ENCODE measurements at places on chromosomes 2 and 18.

- DNase-seq = no peak
Measured at GRCh38 chr2:2688254-2688653, 357.2 kb upstream of the MYT1L start.

- DNase-seq = no peak
Measured at GRCh38 chr2:152638056-152638455, 79.2 kb downstream of the PRPF40A start.

- DNase-seq = peak; percentile 100
Measured at GRCh38 chr18:51197661-51198424, at the start of gene MEX3C. Gene MEX3C, minus strand, starts transcription at chr18:51197681. Its CDS starts 361 bp downstream, at chr18:51197320.

DNA sequence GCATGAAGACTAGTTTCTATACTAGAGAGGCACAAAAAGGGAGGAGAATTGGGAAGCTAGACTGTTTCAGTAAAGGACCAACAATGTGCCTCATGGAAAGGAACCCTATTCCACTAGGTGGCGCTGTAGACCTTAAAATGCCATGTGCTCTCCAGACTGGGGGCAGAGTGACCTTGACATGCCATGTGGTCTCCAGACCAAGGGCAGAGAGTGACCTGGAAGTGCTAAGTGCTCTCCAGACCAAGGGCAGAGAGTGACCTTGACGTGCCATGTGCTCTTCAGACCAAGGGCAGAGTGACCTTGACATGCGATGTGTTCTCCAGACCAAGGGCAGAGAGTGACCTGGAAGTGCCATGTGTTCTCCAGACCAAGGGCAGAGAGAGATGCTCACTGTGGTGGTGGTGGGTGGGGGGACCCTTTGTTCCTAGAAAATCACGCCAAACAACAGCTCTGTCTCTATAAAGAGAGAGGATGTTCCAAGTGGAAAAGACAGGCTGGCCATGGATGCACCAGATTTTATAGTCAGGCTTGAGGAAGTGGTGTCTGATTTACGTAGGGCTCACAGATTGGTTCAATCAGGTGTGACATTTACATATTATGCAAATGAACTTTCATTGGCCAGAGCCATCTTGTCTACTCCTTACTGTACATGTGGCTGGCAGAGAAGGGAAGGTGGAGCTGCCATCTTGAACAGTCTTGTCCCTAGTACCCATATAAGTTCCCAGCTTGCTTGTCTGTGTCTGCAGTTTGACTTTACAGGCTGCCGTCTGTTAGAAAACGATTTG lies 344.0 kb upstream of the DDX18 start:
- peak; percentile 5 for DNase-seq

DNA sequence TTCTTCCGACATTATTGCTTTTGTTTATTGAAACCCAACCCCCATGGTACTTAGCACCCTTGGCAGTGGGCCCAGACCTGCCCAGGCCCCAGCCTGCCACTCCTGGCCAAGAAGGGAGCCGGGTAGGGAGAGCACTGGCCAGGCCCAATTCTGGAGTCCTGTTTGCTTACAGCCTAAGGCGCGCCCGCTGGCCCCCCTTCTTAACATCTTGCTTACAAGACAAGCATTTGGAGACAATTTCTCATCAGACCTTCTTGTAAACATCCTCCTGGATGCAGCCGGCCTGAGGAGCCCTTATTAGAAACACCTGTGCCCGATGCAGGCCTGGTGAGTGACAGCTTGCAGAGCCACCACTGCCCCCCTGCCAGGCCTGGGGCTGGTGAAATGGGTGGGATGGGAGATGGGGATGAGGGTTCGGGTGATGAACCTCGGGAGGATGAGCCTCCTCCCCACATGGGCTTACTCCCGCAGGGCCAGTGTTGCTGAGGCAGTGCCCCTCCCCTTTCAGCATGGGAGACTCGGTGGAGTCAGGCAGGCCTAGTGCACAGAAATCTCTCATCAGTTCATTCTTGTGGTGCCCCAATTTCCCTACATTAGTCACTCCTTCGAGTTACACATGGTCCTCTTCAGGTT lies 217.5 kb downstream of the CYP26B1 start:
- DNase-seq = no peak

DNA sequence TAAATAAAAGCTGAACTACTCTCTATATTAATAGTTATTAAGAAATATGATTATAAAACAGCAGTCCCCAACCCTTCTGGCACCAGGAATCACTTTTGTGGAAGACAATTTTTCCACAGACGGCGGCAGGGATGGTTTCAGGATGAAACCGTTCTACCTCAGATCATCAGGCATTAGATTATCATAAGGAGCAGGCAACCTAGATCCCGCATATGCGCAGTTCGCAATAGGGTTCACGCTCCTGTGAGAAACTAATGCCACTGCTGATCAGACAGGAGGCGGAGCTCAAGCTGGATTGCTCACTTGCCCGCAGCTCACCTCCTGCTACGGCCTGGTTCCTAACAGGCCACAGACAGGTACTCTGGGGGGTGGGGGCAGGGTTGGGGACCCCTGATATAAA lies 19.3 kb upstream of the DSG2 start:
- no peak for DNase-seq

GRCh38 chr2:97770445-97770844 lies 57.1 kb downstream of the ZAP70 start:
- no peak for DNase-seq

GRCh38 chr2:220046507-220046906 lies 419.1 kb downstream of the SLC4A3 start:
- no peak for DNase-seq

GRCh38 chr2:47003641-47004427 lies 88.2 kb upstream of the MCFD2 start:
- no peak for DNase-seq

DNA sequence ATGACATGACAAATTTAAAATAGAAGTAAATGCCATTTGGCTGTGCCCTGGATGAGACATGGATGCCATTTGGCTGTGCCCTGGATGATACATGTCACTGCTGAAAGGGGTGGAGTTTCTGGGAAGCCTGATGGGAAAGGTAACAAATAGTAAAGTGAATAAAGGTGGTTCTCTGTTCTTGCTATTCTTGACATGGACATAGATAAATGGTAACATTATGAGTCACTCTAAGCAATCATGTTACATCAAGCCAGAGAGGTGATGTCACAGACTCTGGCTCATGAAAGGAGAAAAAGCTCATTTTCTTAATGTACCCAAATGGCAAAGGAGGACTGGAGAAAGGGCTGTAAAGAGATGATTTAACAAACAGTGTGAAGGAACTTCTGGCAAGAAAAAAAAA lies 86.4 kb downstream of the EML6 start:
- no peak for DNase-seq

DNA sequence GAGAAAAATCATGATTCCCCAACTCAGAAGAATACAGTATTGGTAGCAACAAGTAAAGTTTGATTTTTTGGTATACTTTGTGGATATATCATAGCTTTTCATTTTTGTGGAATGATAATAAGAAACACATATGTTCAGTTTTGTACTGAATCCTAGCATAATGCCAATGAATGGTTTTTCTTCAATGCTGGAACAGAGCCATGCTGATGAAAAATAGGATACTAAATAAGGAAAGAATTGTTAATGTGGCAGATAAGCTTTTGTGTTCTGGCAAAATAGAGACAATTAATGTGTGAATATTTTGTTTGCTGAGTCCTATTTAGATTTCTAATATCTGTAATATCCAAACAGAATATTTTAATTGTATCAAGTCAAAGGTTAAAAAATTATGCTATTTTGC lies 21.9 kb downstream of the CD28 start:
- DNase-seq = no peak

DNA sequence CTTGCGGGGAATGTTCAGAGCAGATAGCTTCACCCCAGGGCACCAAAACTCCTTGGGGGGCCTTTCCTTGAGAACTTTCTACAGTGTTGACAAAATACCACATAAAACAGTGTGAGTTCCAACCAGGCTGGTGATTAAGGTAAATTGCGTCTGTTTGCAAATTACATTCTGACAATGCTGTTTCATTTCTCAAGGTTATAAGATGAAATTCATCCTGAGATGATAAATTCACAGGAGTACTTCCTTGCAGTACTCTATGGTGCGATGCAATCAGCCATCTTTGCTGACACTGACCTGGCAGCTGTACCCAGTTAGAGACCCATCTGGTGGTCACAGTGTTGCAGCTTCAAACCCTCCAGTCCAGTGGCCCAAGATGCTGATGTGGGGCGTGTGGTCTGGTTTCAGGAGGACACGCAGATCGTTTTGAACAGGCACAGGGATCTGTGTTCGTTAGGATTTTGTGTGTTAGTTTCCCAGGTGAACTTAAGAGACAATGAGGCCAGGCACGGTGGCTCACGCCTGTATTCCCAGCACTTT lies 99.5 kb upstream of the SLC66A3 start:
- no peak for DNase-seq

- no peak for DNase-seq
Measured at GRCh38 chr2:162989507-162989906, 150.9 kb upstream of the KCNH7 start.

DNA sequence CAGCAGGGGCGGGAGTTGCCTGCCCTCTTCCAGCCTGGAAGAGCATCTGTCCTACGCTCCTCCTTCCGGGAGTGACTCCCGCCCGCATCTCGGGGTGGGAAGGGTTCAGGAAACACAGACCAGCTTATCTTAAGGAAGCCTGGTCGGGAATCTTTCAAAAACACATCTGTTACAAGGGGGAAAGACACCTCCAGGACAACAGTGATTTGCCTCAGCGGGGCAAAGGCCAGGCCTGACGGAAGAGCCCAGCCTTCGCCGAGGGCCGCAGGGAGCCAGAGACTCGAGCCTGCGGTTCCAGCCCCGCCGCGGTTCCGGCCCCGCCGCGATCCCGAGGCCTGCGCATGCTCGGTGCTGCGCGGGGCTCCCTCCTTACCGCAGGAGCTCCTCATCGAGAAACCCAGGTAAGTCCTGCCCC lies 38.1 kb upstream of the TGIF1 start:
- no peak for DNase-seq

- no peak for DNase-seq
Measured at GRCh38 chr2:109059474-109060165, 69.4 kb upstream of the SH3RF3 start.

GRCh38 chr18:10937743-10938640 lies 211.4 kb downstream of the PIEZO2 start:
- DNase-seq = no peak

- DNase-seq = no peak
Measured at GRCh38 chr2:174446531-174446930, 40.3 kb downstream of the GPR155 start.

DNA sequence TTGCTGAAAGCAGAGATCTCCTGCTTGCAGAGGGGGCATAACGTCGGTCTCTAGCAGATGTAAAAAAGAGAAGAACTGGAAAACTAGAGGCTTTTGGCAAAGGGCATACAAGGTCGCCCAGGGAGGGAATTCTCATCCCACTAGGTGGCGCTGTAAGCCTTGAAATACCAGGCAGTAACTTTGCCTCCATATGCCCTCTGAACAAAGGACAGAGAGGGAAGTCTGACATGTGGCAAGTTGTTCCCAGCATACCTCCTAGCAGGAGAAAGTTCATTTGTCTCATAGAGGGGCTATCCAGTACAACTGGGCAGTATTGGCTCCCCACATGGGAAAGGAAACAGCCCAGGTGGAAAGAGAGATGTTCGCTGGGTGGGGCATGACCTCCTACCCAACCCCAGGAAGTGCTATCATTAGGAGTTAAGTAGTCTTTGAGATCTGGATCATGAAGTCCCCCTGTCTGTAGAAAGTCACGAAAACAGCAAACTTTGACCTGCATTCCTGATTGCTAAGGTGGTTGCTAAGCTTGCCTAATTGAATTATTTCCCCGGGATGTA lies 39.9 kb downstream of the STK17B start:
- DNase-seq = no peak

DNA sequence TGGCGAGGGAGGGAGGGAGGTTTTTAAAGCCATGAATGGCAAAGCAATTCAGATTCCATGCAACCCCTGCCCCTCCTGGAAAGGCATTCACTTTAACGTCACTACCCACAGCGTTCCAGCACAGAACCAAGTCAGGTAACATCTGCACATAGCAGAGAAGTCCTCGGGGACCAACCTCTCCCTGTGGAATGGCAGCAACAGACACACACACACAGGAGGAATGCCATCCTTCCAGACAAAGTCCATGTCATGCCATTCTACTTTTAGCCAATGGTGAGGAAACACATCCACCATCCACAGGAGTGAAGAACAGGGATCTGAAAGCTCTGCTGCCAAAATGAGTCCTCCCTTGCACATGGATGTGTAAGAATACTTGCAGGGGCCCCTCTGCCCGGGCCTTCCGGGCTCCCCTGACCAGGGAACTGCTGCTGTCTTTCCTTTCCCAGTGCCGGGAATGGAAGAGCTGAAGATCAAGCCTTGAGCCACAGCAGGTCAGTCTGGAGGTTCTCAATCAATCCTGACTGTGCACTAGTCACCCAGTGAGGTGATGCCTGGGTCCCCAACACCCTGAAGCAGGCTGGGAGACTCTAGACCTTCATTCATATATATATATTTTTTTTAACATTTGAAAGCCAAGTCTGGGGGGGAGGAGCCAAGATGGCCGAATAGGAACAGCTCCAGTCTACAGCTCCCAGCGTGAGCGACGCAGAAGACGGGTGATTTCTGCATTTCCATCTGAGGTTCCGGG lies 63.7 kb downstream of the UXS1 start:
- DNase-seq = no peak

- DNase-seq = peak; percentile 50
Measured at GRCh38 chr2:61135510-61135909, 26.5 kb upstream of the C2orf74 start.

DNA sequence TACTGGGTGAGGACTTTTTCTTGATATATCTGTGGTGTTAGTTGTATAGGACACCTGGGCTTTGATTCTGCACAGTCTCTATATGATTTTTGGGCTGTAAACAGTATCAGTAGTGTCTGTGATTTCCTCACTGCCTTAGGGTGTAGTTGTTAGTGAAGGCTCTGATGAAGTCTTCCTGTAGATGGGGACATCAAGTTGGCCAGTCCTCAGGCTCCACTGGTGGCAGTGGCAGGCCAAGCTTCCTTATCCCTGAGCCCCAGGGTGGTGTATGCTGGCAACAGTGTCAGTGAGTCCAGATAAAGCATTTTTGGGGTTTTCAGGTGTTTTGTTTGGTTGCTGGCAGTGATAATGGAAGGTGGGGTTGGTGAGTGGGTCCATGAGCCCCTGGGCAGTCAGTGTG lies 961.4 kb downstream of the DSC3 start:
- DNase-seq = no peak

GRCh38 chr2:73246850-73247249 lies 12.7 kb downstream of the CCT7 start:
- no peak for DNase-seq

DNA sequence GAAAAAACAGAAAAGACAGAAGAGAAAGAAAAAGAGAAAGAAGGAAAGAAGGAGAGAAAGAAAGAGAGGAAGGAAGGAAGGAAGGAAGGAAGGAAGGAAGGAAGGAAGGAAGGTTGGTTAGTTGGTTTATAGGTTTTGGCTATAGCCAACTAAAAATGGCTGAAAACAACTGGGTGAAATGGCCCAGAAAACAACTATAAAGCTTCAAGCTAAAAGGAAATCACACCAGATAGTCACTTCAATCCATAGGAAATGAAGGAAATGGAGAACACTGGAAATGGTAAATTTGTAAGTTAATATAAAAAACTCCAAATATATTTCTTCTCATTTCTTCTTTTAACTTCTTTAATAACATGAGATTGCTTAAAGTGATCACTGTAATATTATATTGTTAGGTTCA lies 118.5 kb downstream of the FBXO15 start:
- no peak for DNase-seq

- no peak for DNase-seq
Measured at GRCh38 chr2:233261819-233262555, 10.5 kb downstream of the ATG16L1 start.

- DNase-seq = no peak
Measured at GRCh38 chr2:189517847-189518535, 62.6 kb downstream of the SLC40A1 start.

GRCh38 chr2:50754514-50754913 lies 277.4 kb downstream of the NRXN1 start:
- DNase-seq = no peak
